ENCODE measurements at places on chromosomes 6 and 20. TPM values are rescaled to one million over a fixed set of nuclear protein-coding genes. Genes with fewer than 3 reads are reported as not detected.

GRCh38 chr6:72861935-72862432, 240.1 kb downstream of the KCNQ5 start:
- DNase-seq: no peak

Gene BEND6
- 1.2 TPM for total RNA-seq

DNA sequence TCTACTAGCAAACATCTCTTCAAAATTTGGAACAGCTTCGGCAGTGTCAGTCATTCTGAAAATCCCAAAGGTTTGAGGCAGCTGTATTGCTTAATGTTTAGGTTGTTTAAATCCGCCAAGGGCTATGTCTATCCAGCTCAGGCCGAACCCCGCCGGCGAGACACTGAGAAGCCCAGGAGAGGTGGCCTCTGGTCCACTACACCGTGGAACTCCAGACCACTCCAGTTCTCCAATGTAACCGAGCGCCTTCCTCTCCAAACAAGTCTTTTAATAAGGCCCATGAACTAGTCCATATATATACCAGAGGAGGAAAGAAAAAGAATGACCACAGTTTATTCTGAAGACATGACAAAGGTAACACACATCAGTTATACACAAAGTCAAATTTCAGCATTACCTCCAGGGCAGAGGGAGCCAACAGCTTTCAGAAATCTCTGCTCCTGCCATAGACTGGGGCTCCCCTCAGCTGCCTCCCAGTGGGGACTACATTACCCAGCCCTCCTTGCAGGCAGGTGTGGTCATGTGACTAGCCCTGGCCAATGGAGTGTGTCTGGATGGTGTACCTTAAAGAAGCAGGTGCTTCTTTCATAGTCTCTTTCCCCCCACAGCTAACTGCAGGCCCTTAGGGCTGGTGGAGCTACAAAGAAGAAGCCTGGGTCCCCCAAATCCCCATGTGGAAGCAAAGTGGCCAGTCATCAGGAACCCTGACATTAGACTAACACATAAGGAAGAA, at the start of gene RAMACL:
Gene RAMACL, minus strand, starts transcription at position 255 of the 733 bp plus-strand sequence. Its CDS starts 201 bp downstream, at position 54.
- no peak for DNase-seq

GRCh38 chr20:19992996-19993908, 23.9 kb upstream of the NAA20 start:
- peak; percentile 84 for DNase-seq

DNA sequence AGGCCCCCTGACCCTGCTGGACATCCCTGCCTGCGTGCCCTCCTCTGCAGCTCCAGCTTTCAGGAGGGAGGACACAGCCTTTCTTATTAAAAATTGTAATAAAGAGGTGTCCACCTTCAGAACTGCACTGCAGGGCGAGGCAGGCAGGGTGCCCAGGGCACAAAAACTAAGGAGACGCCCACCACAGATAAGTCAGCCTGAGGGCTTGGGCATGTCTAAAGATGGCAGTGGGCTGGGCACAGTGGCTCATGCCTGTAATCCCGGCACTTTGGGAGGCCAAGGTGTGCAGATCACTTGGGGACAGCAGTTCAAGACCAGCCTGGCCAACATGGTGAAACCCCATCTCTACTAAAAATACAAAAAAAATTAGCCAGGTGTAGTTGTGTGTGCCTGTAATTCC, 7.0 kb upstream of the C20orf144 start:
- DNase-seq: no peak

DNA sequence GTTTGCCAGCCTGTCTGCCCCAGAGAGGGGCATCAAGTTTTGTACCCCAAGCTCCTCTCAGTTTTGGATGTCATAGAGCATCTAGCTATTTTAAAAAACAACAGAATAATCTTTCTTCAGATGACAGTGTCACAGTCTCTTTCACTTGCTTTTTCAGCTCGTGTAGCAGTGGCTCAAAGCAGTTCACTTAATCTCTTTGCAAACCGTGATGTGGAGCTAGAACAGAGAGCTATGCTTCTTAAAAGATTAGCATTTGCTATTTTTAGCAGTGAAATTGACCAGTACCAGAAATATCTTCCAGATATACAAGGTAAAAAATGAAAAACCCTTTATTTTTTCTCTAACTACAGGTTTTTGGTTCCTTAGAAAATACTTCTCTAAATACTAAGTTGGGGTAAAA, 37.3 kb downstream of the PGM3 start:
- DNase-seq: no peak

Measured in hepatocyte (in vitro differentiated cells).